GM13977 (cell line): ENCODE measurements at places on chromosomes 2 and 18.

DNA sequence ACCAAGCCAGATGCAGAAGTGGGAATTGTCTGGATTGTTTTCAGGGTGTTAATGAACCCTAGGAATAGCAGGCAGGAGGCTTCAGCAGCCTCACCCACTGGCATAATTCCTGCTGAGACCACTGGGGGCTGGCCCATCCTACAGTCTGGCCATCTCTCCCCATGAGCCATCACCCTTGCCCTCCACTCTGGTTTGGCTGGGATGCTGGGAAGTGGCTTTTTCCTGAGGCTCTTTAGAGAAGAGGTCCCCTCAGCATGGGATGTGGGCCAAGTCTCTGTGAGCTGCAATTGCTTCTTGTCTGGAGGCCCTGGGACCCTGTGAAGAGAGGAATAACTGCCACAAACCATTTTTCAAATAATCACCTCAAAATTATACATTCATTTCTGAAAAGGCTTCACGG lies 4.0 kb downstream of the TCF7L1 start:
- no peak for DNase-seq

GRCh38 chr2:240991378-240992263 lies 6.8 kb upstream of the SNED1 start:
- no peak for DNase-seq

- peak; percentile 14 for DNase-seq
Observed at GRCh38 chr2:220533485-220533884, 906.1 kb downstream of the SLC4A3 start.

- DNase-seq, result no peak
Observed at GRCh38 chr2:45293182-45293581, 283.9 kb upstream of the SIX2 start.

- DNase-seq, result peak; percentile 27
Observed at GRCh38 chr2:242098445-242099128, 229.1 kb downstream of the RTP5 start.

DNA sequence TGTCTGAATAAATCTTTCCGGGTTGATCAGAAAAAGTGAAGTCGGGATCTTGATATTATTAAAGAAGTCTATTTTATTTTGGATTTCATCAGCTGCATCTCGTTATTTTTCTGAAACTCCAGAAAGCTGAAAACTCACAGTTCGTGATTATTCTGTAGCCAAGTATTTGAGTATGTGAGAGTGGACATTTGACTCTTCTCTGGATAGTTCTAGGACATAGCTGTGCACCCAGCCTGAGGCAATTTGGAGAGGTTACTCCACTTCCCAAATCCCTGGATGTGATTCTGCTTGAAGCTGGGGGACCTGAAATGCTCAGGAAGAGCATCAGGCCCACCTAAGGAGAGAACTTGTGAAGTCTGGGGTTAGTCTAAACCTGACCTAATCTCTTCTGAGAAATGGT lies 117.6 kb upstream of the PID1 start:
- no peak for DNase-seq

DNA sequence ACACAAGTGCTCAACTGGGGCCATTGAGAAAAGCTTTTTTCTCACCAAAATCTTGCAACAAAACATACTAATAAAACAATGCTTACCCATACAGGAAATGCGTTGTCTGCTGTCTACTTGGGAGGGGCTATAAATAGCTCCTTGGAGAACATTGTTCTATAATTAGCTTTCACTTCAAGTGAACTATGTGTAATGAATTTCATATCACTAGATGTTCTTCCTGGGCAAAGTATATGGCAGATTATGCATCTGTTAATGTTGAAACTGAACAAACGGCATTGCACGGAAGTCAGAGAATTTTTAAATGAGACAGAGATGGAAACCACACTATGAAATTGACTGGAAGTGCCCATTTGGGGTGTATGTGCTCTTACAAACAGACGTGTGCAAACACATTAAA lies 6.4 kb upstream of the NPAS2 start:
- DNase-seq, result no peak

DNA sequence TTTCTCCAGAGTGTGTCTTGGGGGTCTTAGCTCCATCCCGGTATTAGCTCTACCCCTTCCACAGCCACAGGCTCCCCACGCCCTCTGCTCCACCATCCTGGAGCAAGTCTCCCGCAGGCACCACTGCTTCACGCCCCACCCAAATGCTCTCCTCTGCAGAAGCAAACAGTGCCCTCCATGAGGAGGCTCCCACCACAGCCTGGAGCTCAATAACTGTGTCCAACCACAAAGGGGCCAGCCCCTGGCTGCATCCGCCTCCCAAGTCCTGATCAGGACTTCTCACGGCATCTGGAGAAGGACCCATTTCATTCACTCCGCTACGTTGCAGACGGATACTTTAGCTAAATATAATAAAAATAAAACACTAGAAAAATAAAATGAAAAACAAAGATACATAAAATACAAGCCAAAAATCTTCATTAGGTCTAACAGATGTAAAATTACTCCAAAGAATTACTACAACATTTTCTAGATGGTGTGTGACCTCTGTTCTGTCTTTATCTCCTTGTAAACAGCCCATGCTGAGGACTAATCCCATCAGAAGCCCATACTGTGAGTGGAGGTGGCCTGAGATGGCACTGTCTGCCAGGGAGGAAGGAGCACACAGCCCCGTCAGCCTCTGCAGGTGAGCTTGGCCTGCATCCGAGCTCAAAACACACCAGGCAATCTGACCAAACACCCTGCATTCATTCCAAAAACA lies 210.8 kb upstream of the RAB6C start:
- DNase-seq, result no peak

GRCh38 chr2:80489717-80490116 lies 185.2 kb upstream of the LRRTM1 start:
- no peak for DNase-seq

GRCh38 chr2:27747827-27748352 lies 23.6 kb upstream of the MRPL33 start:
- DNase-seq, result no peak
